ENCODE measurements at places on chromosomes 3 and 15.

- peak; percentile 89 for DNase-seq
Observed at GRCh38 chr3:23455084-23455483, 252.0 kb downstream of the UBE2E2 start.

DNA sequence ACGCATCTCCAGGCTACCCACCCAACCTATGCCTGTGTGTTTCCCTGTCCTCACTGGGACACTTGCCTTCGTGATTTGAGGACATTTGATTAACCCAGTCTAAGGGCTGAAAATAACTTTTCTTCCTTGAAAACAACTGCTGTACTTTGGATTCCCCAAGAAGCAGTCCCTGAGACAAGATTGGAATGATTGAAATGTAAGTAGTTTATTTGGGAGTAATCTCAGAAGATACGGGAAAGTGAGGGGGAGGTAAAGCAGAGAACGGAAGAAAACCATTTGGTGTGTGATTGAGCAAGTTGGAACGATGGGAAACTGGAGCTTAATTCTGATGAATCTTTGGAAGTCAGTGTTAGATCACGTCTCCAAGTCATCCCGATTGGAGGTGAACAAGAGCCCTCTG is 143.8 kb upstream of the LMCD1 start:
- DNase-seq, result no peak

DNA sequence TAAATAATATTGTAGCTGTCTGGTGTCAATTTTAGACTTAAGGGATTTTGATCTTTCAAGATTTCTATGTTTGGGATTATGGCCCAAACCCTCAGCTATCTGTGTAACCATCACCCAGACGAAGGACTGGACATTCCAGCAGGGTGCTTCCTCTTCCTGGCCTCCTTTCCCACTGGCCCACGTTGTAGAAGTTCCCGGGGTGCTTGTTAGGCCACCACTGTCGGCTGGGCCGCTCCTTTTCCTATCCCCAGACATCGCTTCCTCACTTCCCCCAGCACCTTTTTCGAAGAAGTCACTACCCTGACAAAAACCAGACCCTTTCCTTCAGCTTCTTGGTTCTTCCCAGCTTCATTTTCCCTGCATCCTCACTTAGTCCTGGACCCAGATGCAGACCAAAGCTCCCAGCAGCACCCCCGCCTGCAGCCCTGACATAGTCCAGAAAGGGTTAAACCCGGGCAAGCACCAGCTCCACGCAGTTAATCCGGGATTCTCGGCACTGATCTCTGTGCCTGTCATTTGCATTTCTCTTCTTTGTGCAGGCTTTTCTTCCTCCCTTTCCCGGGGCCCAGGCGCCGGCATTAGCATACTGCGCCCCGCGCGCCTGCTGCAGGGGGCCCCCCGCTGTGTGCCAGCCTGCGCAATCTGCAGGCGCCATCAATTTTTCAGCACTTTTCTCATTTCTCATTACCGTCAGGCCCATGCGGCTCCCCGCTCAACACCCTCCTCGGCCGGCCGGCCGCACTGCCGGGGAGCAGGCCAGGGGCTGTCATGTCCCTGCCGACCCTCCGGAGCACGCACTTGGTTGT is 90.6 kb downstream of the ZNF621 start:
- no peak for DNase-seq

GRCh38 chr15:57647791-57648130 is 56.1 kb downstream of the MYZAP start:
- peak; percentile 5 for DNase-seq

GRCh38 chr3:192187485-192188051 is 539.8 kb downstream of the FGF12 start:
- DNase-seq, result no peak

GRCh38 chr3:43768381-43768973 is 77.7 kb downstream of the ABHD5 start:
- DNase-seq, result peak; percentile 31

GRCh38 chr3:129463716-129464115 is 23.7 kb downstream of the IFT122 start:
- DNase-seq, result no peak

GRCh38 chr3:112811131-112811884 is 35.4 kb downstream of the CD200R1L start:
- DNase-seq, result peak; percentile 86

DNA sequence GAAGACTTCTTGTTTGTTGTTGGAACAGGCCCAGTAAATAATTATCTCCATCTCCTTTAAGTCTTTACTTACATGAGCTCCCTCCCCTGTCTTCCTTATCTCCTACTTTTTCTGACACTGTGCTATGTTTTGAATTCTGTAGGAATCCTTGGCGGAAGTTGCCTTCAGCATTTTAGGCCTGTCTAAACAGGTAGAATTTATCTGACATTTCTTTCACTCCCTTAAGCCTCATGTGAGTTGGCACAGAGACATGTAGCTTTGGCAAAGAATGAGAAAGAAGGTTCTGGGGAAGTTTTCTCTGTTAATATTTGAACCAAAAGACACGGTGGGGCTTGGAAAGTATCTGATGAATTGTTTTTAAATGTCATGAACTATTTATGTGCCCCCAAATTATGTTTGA is 8.1 kb downstream of the MCTP2 start:
- DNase-seq, result no peak

DNA sequence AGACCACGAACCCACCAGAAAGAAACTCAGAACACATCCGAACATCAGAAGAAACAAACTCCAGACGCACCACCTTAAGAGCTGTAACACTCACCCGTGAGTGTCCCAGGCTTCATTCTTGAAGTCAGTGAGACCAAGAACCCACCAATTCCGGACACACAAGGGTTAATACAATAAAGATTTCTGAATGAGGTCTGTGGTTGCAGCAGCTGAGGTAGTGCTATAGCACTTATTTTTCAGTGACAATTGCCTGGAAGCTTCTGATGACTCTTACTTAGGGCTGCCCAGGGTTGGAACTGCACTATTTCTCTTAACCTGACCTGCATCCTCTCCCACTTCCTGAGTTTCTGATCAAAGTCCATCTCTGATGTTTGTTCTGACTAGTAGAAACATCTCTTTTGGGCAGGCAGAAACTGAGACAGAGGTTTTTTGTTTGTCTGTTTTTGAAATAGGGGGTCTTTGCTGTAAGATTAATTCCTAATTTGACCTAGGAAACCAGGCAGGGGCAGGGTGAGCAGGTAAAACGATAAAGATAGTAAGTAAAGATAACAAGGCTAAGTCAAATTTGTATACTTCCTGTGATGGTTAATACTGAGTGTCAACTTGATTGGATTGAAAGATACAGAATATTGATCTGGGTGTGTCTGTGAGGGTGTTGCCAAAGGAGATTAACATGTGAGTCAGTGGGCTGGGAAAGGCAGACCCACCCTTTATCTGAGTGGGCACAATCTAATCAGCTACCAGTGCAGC is 169.1 kb downstream of the GAP43 start:
- peak; percentile 52 for DNase-seq

DNA sequence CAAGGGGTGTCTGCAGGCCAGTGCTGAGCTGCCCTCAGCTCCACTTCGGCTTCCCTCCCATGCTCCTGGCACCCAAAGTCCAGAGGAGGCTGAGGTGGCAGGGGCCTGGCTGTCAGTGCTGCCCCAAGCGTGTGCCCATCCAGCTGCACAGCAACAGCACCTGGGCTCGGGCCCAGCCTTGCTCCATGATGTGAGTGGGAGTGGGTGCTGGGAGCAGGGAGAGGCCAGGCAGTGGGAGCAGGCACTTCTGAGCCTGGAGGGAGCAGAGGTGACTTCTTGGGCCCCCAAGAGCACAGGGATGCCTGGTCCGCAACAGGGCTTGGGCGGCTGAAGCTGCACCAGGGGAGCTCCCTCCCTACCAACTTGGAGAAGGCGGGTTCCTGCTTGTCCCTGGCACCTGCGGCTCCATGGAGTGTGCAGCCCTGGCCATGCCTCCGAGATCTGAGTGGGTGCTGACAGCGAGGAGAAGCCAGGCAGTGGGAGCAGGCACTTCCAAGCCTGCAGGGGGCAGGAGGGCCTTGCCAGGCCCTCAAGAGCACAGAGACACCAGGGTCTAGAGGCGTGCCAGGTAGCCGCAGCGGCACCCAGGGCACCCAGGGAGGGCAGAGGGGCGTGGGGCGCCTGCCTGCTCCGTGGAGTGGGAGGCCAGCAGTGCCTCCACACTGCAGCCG is 366.7 kb upstream of the SGO1 start:
- DNase-seq, result no peak

GRCh38 chr15:38266247-38266986 is 13.8 kb downstream of the SPRED1 start:
- DNase-seq, result no peak

- DNase-seq, result no peak
Observed at GRCh38 chr3:157120071-157120892, 39.7 kb downstream of the CCNL1 start.

DNA sequence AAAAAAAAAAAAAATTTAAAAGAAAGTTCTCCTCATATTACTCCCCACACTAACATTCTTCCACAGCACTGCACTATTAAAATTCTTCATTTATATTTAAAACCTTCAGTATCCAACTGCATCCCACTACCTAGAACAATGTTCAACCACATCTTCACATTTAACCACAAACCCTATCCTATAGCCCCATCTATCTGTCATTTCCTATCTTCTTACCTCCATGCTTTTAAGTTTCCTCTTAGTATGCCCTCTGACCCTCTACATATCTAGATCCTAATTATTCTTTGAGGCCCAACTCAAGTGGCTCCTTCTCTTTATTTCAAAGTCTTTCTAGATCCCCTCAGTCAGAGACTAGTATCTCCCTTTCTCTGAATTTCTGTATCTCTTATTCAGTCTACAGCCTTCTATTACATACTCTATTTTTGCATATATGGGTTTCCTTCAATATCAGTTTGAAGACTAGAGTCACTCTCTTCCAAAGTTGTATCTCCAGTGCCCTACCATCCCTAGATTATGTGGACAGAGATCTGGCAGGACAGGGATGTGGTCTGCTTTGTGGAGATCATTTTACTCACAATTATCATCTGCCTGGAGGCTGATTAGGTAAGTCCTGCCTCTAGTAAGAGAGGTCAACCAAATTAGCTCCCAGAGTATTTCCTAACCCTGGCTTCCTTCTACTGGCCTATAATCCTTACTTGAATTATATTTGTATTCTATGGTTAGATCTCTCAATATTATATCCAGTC is 1.4 kb downstream of the CIAO2A start:
- no peak for DNase-seq

DNA sequence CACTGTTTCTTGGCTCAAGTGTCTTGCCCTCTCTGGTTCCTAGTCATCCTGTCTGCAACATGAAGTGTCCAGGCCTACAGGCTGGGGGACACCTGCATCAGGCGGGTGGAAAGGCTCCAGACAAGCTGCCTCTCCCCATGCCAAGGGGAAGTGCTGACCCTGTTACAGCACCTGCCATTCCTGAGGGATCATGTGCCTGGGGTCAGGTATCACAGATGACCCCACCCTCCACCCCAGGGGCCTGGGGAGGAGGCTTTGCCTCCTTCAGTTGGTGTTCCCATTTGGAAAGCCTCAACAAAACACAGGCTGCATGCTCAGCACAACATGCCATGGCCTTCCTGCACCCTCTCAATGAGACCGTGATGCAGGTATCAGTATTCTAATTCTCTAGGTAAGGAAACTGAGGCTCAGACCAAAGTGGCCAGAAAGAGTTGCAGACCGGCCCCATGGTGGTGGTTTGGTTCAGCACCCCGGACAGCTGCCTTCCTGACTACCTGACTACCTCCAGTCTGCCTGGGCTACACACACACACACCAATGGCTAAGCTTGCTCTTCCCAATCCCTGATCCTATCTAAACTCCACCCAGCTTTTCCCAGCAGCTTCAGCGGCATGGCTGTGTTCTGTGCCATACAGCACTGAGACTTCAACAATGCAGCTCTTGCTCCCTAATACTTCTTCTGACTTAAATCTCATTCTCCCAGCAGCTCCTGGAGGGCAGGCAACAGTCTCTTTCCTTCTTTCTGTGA is 69.7 kb upstream of the LINGO1 start:
- DNase-seq, result peak; percentile 18

GRCh38 chr3:52020796-52021195 is 25.1 kb upstream of the RPL29 start:
- DNase-seq, result no peak
